ENCODE measurements at places on chromosomes 1 and 21.

DNA sequence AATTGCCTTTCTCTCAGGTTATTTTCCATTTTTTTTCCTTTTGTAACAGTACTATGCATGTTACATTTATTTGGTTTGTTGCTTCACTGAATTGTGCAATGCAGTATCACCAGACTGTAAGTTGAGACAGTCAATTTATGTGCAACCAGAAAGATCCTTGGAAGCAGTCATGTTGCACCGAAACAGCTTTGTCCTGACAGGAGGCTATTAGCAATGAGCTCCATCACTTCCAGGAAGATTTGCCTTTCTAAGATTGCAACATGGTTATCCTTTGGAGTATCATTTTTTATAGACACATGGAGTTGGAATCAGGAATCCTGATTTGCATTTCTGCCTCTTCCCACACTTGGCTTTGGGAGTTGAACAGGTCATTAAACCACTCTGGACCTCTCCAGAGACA lies 84.5 kb upstream of the ST6GALNAC5 start:
- no peak for DNase-seq

- no peak for DNase-seq
Observed at GRCh38 chr1:78047106-78047505, 1.3 kb downstream of the GIPC2 start.

- DNase-seq: no peak
Observed at GRCh38 chr1:85363521-85363920, 87.1 kb upstream of the BCL10 start.

DNA sequence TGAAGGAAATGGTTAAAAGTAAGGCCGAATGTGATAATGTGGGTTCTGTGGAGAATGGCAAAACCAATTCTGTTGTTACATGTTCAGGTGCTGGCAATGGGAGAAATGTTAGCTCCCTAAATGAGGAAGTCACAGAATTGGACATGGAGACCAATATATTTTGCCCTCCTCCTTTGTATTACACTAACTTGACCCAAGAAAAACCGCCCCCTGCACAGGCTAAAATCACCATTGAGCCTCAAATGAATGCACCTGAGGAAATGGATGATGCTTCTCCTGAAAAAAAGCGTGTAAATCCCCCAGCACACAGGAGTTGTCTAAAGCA lies 932 bp downstream of the MAP10 start:
- DNase-seq: no peak

GRCh38 chr1:232676307-232676706 lies 46.4 kb upstream of the SIPA1L2 start:
- DNase-seq: no peak
